ENCODE measurements at places on chromosomes 6 and 20. TPM values are rescaled to one million over a fixed set of nuclear protein-coding genes. Genes with fewer than 3 reads are reported as not detected.

DNA sequence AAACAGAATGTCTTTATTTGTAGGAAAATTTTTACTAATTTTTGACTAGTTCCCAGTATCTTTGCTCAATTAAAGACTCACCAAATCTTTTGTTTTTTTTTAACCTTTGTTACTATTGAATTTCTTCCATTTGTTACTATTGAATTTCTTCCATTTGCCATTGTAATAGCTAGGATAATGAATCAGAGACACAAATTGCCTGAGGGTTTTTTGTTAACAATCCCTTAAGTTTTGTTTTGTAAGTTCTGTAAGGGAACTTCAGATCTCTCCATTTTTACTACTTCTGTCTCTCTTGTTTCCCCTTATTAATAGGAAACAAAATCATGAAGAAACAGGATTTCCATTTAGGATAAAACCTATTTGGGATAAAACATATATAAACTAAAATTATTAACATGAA is 104.3 kb downstream of the MAP3K4 start:
- no peak overlapping the region for H3K4me3 ChIP-seq
- no peak overlapping the region for H3K27ac ChIP-seq
- H3K36me3 ChIP-seq: peaks cover 34% of the 10 kb centered on the region

DNA sequence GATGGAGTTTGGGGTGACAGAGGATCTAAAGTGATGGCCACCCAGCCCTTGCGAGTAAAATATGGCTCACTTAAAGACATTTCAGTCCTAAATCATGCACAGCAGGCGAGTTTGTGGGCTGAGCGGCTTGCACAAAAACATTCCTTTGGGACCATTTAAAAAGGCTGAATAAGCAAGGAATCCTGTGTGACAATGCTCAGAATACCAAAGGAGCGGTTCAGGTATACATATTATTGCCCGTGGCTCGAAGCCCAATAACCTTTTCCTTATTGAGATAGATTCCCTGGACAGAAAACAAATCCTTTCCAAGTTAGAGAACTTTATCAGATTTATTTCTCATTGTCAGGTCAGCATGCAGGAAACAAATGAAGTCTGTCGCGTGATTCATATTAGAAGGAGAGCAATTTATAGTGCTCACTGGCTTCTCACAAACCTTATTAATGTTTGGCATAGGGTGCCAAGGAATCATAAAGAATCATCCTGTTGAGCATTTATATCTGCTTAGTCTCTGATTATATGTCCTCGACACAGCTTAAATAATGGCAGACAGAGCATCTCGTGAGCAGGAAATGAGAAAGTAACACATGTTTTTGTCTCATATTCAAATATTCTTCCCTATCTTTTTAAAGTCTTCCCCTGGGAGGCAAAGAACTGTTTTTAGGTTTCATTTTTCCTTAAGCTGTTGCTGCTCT is 121.3 kb downstream of the TRMT11 start:
- H3K4me3 ChIP-seq: no peak overlapping the region
- no peaks in the 10 kb centered on the region for H3K36me3 ChIP-seq
- DNase-seq: no peak
- H3K27ac ChIP-seq: no peak overlapping the region
- H3K4me1 ChIP-seq: no peaks in the 10 kb centered on the region

DNA sequence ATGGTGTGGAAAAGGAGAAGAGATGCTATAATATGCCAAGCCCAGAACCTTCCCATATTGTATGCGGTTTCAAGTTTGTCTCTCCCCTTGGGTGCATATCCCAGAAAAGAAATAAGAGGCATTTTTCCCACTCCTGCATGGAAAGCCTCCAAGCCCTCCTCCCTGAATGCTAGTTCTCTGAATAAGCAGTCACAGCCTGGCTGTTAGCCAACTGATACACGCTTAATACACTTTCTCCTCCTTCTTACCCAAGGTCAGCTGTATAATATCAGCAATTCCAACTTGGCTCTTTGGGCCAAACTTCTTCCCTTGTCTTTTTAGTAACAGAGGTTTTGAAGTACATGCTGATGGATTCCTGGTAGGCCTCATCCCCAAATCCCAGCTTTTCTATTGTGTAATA is 440.1 kb downstream of the EPHA7 start:
- H3K4me1 ChIP-seq: no peaks in the 10 kb centered on the region
- H3K27ac ChIP-seq: no peak overlapping the region
- no peak for DNase-seq
- no peaks in the 10 kb centered on the region for H3K27me3 ChIP-seq
- no peaks in the 10 kb centered on the region for H3K36me3 ChIP-seq

NFKBIL1 gene
- polyA plus RNA-seq: 12.3 TPM

DNA sequence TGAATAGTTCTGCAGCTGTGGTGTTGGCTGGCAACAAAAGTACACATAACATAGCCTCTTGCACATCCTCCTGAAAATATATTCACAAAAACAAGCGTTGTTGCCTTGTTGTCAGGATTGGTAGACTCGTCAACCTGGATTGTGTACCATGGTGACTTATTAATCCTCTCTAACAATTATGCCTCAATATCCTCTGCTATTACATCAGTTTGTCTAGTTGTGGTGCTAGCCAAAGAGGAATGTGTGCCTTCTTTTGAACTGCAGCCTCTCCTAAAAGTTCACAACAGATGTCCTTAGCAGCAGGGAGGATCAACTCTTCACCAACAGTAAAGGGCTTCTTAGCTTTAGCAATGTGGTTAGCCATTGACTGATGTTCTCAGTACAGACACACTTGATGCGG is 3.6 kb upstream of the SF3B5 start:
- no peak overlapping the region for H3K4me3 ChIP-seq
- H3K36me3 ChIP-seq: no peaks in the 10 kb centered on the region
- H3K27ac ChIP-seq: no peak overlapping the region
- H3K4me1 ChIP-seq: peaks cover 8% of the 10 kb centered on the region
- DNase-seq: no peak
- H3K27me3 ChIP-seq: no peaks in the 10 kb centered on the region

DNA sequence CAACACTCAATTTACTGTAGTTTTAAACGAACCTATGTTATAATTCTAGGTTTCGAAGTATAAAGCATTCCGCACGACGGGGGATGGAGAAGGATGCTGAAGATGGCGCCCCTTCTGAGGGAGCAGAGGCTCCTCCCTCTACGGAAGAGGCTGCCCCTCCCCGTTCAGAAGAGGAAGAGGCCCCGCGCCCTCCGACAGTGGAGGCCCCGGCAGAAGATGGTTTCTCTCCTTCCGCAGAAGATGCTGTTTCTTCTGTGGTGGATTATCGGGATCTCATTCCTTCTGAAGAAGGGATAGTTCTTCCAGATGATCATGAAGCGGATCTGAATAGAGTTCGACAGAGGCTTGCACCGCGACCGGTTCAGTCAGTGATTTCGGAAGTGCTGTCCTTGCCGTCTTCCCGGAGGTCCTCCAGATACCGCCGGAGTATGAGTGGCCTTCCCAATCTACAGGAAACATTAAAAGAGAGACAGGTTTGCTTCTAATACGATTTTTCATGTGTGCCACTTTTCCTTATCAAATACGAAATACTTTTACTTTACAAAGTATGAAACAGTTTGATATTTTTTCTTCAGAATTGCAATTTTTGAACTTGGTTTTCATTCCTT is 7.7 kb downstream of the DNAH8 start:
- H3K36me3 ChIP-seq: no peaks in the 10 kb centered on the region
- DNase-seq: no peak
- no peaks in the 10 kb centered on the region for H3K4me1 ChIP-seq
- no peak overlapping the region for H3K4me3 ChIP-seq
- 0 out of 2 replicates have a peak, but pooled peaks cover 5% of the 10 kb centered on the region for H3K27me3 ChIP-seq

DNA sequence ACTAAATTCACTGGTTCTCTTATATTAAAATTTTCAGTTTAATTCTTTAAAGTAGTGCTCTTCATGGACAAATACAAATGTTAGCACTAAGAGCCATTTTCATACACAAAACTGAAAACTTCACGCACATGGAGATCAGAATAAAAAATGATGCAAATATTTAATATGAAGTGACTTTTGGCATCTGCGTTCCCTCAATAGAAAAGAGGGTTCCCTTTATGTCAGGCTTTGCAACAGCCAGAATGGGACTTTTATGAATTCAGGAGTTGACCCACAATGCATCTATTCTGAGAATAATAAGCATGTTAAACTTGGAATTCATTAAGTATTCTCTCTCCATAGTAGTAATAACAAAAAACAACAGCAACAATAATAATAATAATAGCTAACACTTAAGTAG is 125.8 kb downstream of the INSM1 start:
- no peak overlapping the region for H3K4me3 ChIP-seq
- DNase-seq: no peak
- no peak overlapping the region for H3K27ac ChIP-seq

GPX5 gene
- not detected for polyA plus RNA-seq

DNA sequence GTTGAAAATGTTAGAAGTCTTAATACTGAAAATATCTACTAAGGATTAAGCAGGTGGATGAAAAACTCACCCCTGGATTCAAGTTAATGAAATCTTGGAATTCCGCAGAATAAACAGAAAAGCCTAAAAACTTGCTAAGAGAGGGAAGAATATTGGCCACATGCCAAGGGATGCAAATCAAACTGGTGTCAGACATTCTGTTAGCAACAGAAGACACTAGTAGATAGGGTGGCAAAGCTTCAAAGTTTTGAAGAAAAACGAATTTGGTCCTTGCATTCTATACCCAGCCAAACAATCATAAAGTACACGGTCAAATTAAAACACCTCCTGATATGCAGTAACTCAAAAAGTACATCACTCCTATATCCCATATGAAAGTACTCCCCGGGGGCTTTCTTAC is 77.1 kb upstream of the ADTRP start:
- H3K4me1 ChIP-seq: peaks cover 17% of the 10 kb centered on the region
- no peaks in the 10 kb centered on the region for H3K36me3 ChIP-seq
- no peak overlapping the region for H3K27ac ChIP-seq
- no peak for DNase-seq
- no peak overlapping the region for H3K4me3 ChIP-seq

DNA sequence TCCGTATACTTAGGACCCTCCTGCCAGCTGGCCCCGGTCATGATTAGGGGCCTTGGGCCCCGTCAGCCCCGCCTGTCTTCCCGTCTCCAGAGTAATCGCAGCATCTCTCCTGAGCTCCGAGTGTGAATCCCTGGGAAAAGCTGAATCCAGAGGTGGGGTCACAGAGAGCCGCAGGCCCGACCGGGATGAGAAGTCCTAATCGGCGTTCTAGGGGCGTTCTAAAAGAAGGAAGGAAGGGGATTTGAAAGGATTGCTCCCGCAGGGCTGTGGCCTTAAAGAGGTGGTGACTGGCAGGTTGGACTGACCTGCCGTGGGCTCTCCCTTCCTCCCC is 371 bp downstream of the HMGN4 start:
- peak overlapping the region; percentile 97 for H3K27ac ChIP-seq
- H3K27me3 ChIP-seq: no peaks in the 10 kb centered on the region
- peaks cover 10% of the 10 kb centered on the region for H3K36me3 ChIP-seq
- peak overlapping the region; percentile 89 for H3K4me3 ChIP-seq
- no peak for DNase-seq

DNA sequence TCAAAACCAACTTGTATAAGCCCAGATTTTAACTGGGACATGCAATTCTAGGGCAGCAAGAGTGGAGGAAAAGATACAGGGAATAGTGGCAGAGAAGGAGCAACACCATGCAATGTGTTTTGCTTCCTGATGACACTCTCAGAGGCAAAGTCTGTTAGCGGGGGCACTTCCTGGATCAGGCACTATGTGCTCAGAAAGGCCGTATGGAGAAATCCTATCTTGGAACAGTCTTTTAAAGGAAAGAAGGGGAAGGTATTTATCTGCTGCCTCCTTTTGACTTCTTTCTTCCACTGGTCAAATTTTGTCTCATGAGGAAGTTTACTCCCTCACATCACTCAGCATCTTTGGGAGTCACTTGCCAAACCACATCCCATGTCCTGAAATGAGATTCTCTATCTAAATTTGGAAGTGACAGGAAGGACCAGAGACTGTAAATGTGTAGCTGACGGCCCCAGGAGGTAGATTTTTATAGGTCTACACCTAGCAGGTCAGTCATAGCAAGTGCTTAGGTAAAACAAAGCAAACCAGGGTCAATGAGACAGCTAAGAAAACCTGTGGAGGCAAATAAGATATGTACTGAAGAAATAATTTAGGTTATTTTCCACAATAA is 91.7 kb upstream of the ELOVL5 start:
- no peaks in the 10 kb centered on the region for H3K36me3 ChIP-seq
- peak overlapping the region; percentile 75 for H3K27ac ChIP-seq
- no peaks in the 10 kb centered on the region for H3K27me3 ChIP-seq
- no peak overlapping the region for H3K4me3 ChIP-seq

DNA sequence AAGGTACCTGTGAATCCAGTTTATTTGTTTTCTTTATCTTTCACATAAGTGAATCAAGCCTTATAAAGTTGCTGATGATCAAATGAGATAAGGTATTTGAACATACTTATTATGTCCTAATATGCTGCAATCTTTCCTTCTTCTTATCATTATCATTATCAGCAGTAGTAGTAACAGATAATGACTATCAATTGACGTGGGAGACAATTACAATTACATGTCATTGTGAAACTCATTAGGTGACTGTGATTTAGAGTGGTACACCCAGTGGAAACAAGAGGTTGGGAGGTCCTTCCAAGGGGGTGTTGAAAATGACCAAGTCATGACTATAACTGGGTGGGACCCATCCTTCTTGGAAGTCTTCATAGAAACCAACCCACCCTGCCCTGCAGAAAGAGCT is 2.8 kb downstream of the CLIC5 start:
- peaks cover 60% of the 10 kb centered on the region for H3K27me3 ChIP-seq
- H3K36me3 ChIP-seq: no peaks in the 10 kb centered on the region
- H3K4me3 ChIP-seq: no peak overlapping the region
- H3K4me1 ChIP-seq: no peaks in the 10 kb centered on the region
- H3K27ac ChIP-seq: no peak overlapping the region

SLC32A1 gene
- not detected for polyA plus RNA-seq

DNA sequence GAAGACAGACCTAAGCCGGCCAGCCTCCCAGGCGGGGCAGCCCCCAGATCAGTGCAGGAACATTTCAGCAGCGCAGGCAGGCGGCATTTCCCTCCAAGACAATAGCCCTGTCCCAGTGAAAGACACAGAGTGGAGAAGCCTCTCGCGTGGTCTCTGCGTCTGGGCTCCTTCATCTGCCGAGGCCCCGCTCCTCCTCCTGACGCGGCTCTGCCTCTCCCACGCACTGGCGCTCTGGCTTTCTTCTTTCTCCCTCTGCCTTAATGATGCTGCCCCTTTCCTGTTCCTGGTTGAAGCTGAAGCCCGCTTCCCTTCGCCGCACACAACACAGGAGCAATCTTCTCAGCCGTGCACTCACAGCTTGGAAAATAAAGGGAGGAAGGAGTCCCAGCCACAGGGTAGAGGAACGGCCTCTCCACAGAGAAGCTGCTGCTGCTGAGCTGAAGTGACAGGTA is 347.5 kb downstream of the CDH4 start:
- no peaks in the 10 kb centered on the region for H3K36me3 ChIP-seq
- H3K4me3 ChIP-seq: no peak overlapping the region
- no peaks in the 10 kb centered on the region for H3K4me1 ChIP-seq
- H3K27ac ChIP-seq: no peak overlapping the region
- no peak for DNase-seq

TAB2 gene
- 10.8 TPM for polyA plus RNA-seq

DNA sequence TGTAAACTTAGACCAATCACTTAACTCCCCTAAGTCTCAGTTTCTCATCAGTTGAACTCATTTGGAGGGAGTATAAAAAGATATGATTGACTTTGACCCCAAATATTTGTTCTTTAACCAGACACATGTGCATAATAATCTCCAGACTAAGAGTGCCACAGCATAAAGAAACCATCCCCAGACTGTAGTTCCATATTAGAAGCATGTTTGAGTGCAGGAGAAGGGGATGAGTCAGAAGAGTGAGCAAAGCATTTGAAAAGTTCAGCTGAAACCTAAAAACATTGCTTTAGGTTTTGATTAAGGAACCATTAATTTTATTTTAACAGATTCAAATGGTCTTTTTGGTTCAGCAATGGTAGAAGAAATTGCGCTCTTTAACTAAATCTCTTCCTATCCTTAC is 654.8 kb downstream of the UTRN start:
- no peaks in the 10 kb centered on the region for H3K36me3 ChIP-seq
- DNase-seq: peak; percentile 62
- H3K4me1 ChIP-seq: peaks cover 20% of the 10 kb centered on the region
- H3K27me3 ChIP-seq: no peaks in the 10 kb centered on the region

Measured in GM23248 (cell line).